PC-9 (cell line): ENCODE measurements at places on chromosomes 2 and 18. TPM values are rescaled to one million over a fixed set of nuclear protein-coding genes. Genes with fewer than 3 reads are reported as not detected.

- no peak for DNase-seq
Measured at GRCh38 chr2:174844295-174844708, 80.0 kb upstream of the CHRNA1 start.

DNA sequence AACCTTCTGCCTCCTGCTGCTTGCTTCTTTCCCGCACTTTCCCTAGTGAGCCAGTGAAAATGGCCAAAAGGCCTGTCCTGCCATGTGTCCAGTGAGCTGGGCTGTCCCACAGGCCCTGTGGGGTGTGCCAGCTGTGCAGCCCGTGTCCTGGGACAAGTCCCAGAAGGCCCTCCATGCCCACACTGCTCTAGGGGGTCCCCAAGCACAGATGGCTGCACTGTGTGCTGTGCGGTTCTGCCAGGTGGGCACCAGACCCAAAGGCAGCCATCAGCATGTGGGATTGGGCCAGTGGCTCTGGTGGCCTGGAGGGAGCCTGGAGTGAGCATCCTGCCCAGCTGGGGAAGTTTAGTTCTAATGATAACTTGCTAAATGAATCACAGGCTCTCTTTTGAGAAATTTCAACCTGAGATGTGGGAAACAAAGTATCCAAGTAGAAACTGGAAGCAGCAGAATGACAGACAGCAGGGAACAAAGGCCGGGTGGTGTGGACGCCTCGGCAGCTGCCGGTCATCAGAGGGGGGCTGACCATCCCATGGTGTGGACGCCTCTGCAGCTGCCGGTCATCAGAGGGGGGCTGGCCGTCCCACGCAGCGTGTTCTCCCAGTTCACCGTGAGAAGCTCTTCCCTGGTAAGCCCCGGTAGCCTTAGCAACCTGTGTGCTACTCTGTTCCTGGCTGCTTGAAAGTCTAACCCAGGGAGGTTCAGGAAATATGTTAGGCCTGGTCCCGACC lies 9.9 kb upstream of the CNDP2 start:
- no peak for DNase-seq

DNA sequence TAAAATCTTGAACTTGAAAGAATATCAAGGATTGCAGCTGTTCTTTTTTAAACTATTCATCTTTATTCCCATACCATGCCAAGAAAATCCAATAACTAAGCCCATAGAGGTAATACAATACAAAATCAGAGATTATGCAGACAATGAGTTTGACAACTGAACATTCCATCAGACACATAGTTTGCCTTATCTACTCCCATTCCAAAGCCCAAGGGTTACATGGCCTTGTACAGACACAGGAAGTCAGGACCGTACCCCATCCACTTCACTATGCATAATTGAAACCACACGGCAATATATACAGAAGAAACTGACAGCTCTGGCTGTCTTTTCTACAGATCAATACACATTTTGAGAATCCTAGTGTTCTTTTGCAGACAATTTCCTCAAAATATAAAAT lies 181.3 kb downstream of the TMX3 start:
- no peak for DNase-seq

DNA sequence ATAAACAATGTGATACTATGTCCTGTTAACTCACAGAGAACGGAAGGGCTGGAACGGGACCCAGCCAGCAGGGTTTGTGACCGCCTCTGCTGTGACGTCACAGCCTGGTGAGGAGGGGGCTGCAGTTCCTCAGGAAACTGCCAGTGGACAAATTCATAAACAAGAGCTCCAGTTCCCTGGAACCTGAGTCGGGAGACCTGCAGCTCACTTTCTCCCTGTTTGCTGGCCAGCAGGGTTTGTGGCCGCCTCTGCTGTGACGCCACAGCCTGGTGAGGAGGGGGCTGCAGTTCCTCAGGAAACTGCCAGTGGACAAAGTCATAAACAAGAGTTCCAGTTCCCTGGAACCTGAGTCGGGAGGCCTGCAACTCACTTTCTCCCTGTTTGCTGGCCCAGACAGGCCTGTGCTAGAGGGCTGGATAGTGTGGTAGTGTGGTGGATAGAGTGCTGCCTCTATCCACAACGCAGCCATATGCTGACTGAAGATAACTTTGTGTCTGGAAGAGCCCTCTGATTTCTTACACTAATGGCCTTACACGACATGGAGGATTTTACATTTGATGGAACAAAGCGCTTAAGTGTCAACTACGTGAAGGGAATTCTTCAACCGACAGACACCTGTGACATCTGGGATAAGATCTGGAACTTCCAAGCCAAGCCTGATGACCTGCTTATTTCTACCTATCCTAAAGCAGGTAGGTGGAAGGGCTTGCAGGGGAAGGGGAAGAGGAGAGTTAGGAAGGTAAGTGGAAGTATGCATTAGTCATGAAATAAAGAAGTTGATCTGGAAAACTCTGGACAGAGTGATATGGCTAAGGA lies at the start of gene SULT1C4:
Gene SULT1C4 (plus strand): TSS at position 140 of the 816 bp plus-strand sequence. CDS start 384 bp downstream, at position 524.
- no peak for DNase-seq

DNA sequence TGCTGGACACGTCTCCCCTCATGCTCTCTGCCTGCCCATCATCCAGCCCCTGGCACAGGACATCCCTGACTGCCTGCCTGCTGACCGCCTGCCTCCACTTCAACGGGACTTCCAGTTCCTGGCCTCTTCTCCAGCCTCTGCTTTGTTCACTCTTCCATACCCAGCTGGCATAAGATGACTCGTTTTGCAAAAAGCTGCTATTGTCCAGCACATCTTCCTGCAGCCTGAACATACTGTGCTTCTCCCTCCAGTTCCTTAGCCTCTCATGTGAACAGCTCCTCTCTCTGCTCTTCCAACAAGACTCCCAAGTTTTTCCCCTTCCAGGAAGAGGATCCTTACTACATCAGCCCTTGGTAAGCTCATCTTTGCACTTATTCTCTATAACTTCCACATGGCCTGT lies 62.4 kb upstream of the SKOR2 start:
- DNase-seq, result no peak

DNA sequence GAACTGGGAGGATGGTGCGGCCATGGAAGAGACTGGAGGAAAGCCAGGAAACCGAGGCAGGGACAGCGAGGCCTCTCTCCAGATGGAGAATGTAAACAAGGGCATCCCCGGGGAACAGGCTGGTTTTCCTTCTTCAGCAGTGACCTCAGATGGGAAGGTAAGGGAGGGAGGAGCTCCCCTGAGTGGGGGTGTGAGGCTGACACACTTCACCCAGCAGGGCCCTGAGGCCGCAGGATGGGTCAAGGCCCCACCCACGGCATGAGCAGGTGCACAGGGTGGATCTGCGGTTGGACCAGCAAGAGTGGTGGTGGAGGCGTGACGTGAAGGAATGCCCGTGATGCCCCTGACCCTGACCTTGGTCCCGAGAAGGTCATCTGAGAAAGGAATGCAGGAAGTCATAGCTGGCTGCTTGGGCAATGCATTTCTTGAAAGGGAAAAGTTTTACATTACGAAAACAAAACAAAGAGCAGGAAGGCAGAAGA lies 48.1 kb downstream of the ADCY3 start:
- DNase-seq, result peak; percentile 4

GRCh38 chr2:218290316-218291261 lies 1.7 kb downstream of the TMBIM1 start:
- DNase-seq, result no peak

DNA sequence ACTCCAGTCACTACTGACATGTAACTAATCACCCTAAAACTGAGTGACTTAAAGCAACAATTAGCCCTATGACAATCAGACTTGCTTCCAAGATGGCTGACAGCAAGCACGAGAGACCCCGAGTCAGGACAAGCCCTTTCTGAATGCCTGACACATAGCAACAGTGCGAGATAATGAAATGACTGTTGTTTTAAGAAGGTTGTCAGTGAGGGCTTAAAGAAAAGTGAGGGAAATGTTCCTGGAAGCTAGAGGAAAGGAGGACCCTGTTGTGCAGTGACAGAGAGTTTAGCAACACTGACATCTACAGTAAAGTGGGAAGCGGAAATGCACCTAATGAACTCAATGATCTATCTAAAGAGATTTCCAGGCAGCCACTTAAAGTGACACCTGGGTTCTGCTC lies 163.1 kb downstream of the STK39 start:
- DNase-seq, result no peak

Gene INPP5D
- total RNA-seq, result 0.55 and 0.74 TPM in 2 replicates

Gene AKAIN1
- total RNA-seq, result not detected in 2 replicates

Gene COBLL1
- 6.6 and 8.0 TPM in 2 replicates for total RNA-seq

Gene KCNE4
- 0.11 TPM in 1 of 2 replicates, not detected in the other for total RNA-seq

Gene FBXO15
- 2.2 and 3.9 TPM in 2 replicates for total RNA-seq

Gene LYG2
- not detected in 2 replicates for total RNA-seq
